Activated T-helper 17 cell treated with anti-CD3 and anti-CD28 coated beads, Interleukin-2, amount 50 U/mL, for 72 hours (primary cell): ENCODE measurements at places on chromosomes 3 and 15. TPM values are rescaled to one million over a fixed set of nuclear protein-coding genes. Genes with fewer than 3 reads are reported as not detected.
A peak's percentile ranks its signal among the peaks of the same experiment; 100 is the strongest.

GRCh38 chr3:43870120-43870519 lies 179.4 kb downstream of the ABHD5 start:
- no peak for ATAC-seq

DNA sequence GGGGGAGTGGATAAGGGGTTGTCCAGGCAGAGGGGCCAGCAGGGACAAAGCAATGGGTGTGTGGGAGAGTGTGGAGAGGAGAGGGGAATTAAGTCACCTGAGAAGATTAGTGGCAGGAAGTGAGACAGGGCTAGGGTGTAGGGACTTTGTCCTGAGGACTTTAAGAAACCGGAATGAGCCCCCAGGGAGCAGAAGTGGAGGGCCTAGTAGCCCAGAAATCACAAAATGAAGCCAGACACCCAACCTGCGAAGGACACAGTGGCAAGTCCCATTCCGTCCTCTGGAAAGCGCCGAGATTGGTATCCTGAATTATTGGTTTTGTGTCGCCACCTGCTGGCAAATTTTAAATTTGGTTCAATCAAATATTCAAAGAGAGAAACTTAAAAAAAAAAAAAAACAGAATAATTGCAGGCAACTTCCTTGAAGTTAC lies 78.0 kb upstream of the SLC25A36 start:
- no peak for ATAC-seq

- ATAC-seq: peak; percentile 51
These were observed 26.9 kb upstream of the TPM1 start for GRCh38 chr15:63015618-63016017.

- no peak for ATAC-seq
These were observed 207.4 kb upstream of the IGF1R start for GRCh38 chr15:98440917-98441316.

- ATAC-seq: no peak
These were observed 39.7 kb downstream of the ARHGEF3 start for GRCh38 chr3:56761887-56762651.

DNA sequence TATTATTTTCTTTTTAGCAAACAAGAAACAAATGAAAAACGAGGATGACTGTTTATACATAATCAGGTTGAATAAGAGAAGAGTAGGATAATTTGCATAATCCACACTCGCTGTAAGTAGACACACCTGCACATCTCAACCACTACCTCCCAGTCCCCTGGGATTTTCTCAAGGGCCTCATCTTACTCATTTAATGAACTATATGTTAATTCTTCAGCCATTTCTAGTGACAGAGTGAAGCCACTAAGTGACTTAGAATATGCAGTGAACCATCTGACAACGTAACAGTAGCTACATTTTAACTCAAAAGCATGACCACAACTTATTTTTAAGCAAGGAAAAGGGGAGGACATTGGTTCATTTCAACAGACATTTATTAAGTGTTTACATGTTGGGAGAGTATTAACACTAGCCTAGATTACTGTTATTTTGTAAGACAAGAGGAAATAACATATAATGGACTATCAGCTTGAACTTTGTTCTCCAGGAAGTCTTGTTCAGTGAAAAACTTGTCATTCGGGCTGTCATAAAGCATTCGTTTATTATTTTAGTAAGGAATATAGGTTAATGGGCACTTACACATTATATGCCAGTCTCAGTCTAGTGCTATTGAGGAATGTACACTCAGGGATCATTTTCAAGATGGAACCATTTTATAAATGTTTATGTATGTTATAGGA lies 173.0 kb upstream of the ROBO2 start:
- ATAC-seq: no peak

GRCh38 chr3:83224101-83224868 lies 1462.8 kb upstream of the GBE1 start:
- ATAC-seq: no peak

DNA sequence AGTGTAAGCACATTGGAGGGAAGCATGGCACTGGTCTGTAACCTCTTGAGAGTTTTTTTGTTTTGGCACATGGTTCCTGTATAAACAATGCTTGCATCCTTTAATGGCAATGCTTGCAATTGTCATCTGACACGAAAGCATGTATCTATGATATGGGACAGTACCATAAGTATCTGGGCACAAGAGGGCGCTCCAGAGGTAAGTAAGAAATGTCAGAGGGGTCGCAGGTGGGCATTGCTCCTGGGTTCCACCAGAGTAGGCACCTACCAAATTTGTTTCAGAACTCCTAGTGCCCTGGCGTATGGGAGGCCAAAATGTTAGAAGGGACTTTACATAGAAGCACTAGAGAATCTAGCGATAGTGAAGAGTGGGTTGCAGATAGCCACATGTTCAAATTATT lies 58.7 kb upstream of the BCHE start:
- ATAC-seq: no peak

DNA sequence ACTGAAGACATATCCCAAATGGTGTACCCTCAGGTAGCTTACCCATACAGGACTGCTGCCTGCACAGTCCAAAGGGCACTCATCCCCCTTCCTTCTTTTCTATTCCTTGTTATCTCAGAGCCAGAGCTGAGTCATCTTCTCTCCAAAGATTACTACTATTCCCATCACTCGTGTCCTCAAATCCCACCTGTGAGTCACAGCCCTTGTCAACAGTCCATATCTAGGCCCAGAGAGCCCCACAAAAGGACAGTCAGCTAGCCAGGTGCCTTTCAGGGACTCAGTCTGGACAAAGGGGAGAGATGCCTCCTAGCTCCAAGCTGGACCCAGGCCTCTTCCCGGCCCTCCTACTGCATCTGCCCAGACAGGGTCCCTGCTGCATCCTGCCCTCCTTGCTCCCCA lies 11.0 kb downstream of the PARP16 start:
- peak; percentile 11 for ATAC-seq

GRCh38 chr3:193168931-193169330 lies 72.1 kb upstream of the PLAAT1 start:
- no peak for ATAC-seq

DNA sequence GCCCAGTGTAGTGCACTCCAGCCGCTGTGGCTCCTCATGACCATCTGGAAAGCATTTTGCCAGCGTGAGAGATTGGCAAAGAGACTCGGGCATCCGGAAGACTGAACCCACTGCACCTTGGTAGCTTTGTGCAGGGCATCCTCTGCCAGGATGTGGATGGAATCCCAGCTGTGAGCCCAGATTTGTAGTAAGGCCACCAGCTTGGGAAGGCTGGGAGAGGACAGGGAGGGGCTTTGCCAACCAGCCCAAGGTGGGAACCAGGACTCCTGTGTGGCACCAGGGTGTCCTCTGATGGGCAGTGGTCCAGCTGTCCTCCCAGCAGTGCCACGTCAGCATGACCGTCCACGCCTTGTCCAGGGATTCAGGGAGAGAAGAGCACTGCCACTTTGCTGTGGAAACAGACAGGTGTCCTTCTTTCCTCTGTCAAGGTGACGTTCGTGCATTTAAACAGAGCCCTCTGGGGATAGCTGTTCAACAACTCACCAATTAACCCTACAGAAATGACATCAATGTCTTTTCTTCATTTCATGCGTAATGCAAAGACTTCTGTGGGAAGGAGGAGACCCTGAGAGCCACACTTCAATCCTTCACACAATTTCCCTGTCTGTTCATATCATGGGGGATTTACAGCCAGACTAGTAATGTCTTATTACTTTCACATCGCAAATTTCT lies 19.1 kb downstream of the KLF15 start:
- ATAC-seq: no peak

DNA sequence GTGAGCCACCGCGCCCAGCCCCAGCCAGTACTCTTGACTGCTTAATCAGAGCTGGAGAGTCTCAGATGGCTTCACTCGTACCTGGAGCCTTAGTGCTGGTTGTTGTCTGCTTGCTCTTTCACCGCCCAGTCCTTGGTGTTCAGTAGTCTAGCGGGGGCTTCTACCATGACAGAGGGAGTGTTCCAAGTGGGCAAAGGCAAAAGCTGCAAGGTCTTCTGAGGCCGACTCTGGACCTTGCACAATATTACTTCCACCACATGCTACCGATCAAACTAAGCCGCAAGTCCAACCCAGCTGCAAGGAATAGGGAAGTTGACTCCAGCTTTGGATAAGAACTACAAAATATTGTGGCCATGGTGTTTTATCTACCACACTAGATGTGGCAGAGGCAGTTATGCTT lies 6.6 kb downstream of the PARL start:
- no peak for ATAC-seq

DNA sequence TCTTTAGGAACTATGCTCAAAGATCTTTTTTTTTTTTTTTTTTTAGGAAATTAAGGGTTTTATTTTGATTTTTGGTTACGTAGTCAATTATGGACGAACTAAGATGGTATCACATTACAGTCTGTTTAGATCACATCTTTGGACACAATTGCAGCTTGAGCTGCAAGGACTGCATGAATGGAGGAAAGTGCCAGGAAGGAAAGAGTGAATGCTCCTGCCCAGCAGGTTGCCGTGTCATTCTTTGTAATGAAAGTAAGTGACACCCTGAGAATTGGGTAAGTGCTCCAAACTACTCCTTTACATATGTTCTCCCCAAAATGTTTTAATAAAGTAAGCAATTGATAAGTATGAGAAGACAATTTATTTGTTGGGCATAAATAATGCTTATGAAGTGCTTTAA lies 716.5 kb upstream of the GOLIM4 start:
- no peak for ATAC-seq

DNA sequence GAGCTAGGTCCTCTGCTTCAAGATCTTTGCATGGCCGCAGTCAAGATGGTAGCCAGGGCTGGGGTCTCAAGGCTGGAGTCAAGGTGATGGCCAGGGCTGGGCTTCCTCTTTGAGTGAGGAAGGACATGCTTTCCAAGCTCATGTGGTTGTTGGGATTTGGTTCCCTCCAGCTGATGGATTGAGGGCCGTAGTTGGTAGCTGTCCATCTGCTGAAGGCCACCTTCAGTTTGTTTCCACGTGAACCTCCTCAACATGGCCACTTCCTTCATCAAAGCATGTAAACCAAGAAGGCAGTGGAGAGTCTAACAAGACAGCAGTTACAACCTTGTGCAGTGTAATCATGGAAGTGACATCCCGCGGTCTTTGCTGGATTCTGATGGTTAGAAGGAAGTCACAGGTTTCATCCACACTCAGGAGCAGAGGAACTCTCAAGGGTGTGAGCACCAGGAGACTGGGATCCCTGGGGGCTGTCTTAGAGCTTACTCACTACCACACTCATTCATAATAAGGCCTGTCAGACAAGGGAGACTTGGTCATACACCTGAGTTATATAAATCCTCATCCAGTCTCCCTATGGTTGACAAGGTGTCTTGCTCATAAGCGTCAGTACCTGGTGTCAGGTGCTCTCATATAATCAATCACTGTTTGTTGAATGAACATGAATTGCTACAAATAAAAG lies 42.1 kb downstream of the ABHD5 start:
- no peak for ATAC-seq

DNA sequence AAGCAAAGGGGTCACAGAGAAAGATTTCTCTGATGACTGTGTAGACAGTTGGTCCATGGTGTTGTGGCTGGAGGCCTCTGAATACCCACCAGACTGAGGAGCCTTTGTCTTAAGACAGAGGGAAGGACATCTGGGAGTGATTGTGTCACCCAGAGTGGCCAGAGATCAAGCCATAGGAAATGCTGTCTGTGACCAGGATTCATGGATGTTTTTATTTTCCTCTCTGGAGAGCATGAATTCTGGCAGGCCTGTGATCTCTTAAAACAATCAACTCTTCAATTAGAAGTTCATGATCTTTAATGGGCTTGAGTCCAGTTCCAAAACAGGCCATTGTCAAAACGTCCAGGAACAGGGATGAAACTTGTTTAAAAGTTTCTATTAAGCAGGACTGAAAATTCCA lies 198.9 kb upstream of the CTDSPL start:
- ATAC-seq: no peak

GRCh38 chr15:65095011-65095746 lies 18.6 kb downstream of the KBTBD13 start:
- no peak for ATAC-seq

DNA sequence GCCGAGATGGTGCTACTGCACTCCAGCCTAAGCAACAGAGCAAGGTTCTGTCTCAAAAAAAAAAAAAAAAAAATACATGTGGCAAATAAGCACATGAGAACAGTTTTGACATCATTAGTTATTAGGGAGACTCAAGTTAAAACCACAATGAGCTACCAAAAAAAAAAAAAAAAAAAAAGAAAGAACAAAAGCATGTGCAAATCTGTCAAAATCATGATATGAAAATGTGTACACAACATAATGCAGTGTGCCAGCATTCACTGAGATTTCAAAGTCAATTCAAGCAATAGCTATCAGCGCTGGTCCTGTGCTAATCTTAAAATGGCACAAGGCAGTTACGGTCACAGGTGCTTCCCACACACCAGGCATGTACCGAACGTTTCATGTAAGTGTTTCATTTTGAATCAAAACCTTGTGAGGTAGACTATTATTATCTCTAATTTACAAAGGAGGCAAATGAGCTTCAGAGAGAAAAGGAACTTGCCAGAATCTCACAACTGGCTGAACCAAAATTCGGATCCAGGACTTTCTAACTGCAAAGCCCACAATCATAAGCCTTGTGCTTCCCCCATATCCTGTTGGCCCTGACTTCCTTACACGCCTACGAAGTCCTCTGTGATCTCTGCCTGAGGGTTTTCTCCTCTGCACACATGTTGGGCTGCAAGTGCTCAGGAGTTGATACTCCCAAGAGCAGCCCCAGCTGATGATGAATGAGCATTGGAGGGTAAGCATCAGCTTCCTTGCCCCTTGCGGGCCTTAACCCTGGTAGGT lies 200.1 kb upstream of the PROK2 start:
- ATAC-seq: peak; percentile 93

GRCh38 chr15:78339559-78339958 lies 594 bp upstream of the CRABP1 start:
- no peak for ATAC-seq

- peak; percentile 12 for ATAC-seq
These were observed 6.0 kb downstream of the IL1RAP start for GRCh38 chr3:190519886-190520285.

Gene INSYN1
- not detected for total RNA-seq

Gene RTP3
- not detected for total RNA-seq

Gene SPESP1
- total RNA-seq: 1.1 TPM

Gene CCR8
- 10.2 TPM for total RNA-seq

Gene IL17RB
- total RNA-seq: 1.8 TPM
